ENCODE measurements at places on chromosomes 4 and X.

DNA sequence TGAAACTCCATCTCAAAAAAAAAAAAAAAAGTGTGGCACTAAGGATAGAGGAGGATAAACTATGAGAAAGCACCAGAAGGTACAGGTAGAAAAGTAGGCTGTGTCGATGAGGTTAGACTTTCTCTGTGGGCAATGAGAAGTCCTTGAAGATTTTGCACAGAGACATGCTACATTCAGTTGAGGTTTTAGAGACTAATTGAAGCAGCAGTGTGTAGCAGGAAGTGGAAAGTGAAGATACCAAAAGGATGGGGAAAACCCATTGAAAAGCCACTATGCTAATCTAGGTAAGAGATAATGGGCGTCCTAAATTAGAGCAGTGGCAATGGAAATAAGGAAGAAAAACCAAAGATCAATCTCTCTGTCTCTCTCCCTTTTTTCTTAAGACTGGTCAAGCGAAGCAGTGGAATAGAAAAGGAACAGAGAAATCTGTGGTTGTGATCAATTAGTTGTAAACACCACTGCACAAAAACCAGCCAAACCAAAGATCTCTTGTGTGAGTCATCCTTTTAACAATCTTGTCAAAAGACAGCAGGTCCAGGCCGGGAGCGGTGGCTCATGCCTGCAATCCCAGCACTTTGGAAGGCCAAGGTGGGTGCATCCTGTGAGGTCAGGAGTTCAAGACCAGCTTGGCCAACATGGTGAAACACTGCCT is 3.5 kb downstream of the SPINK2 start:
- DNase-seq: peak; percentile 76

DNA sequence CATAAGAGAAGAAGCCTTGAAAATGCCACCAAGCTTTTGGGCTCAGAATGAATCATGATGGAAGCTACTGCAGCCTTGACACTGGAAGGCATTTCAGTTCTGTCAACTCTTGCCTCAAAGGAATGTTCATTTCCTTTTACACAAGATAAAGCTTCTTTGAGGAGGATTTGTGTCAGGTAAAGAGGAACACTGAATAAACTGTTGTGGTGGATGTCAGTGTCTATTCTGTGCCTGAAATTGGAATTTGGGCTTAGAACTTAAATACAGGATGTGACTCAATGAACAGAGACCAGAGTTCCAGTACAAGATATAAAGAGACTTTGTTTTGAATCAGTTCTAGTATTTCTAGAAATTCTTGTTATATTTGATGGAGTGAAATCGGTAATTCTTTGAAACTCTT is 313.2 kb downstream of the PACRGL start:
- DNase-seq: no peak

GRCh38 chrX:9379697-9380551 is 84.9 kb upstream of the TBL1X start:
- peak; percentile 51 for DNase-seq

DNA sequence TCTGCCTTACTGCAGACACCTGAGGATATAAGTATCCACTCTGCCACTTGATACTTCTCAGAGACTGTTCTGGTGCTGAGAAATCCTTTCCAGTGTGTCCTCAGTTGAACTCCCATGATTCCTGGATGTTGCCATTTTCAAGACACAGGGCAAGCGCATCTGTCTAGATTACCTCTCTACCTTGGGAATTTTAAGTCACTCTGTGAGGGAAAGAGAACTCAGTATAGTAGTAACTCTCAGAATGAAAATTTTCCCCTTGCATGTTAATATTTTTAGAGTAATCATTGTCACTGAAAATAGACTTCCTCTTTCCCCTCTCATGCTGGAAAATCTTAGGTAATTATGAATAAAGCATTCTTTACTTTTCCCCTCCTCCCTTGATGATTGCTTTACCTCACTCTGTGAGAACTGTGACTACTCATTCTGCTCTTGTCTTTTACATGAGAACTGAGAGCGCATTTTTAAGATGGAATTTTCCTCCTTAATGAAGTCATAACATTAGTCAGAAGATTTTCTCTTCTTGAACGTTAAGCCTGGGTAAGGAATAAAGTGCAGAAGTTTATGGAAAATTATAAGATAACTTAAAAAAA is 45.0 kb downstream of the TET2 start:
- no peak for DNase-seq

DNA sequence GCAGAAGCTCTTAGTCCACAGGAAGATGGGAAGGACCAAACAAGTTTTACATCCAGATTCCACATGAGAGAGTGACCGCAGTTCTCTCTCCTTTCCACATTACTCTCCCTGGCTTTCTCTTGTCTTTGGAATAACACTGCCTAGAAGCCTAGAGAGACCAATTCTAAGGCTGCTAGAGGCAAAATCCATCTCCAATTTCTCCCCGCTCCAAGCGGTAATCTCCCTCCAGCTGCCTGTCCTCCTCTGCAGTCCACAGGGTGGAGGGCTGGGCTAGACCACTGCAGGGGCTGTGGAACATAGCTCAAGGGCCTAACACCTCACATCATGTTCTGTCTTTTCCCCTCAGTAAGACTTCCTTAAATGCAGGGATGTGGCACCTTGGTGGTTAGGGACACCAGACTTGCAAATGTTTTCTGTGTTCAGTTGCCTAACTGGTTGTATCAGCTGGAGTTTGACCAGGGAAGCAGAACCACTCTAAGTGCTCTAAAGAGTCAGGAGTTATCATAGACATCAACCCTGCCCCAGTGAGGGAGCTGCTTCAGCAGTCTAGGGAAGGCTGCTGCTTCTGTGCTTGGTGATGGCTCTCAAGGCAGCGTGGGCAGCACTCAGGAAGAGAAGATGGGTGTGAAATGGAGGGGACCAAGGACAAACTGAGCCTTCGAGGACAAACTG is 423.1 kb downstream of the BCOR start:
- no peak for DNase-seq

- no peak for DNase-seq
Observed at GRCh38 chr4:47519239-47519883, 34.3 kb downstream of the ATP10D start.

GRCh38 chr4:106430797-106431196 is 62.2 kb upstream of the GIMD1 start:
- no peak for DNase-seq

GRCh38 chrX:45517090-45517973 is 316.7 kb upstream of the DIPK2B start:
- DNase-seq: no peak

DNA sequence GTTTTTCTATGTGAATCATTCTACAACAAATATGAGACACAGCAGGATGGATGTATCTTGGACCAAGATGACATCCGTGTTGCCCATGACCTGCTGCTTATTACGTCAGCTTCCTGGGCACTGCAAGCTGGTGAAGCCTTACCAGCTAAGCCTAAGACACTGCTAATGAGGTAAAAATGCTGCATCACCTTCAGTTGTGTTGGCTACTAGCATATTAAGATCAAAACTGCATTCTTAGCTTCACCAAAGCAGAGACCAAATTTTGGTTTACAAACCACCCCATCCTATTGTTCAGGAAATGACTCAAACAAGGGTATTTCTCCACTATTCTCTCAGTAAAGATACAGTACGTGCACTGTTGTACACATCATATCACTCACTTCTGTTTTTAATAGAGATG is 50.3 kb downstream of the MAML3 start:
- DNase-seq: peak; percentile 83

DNA sequence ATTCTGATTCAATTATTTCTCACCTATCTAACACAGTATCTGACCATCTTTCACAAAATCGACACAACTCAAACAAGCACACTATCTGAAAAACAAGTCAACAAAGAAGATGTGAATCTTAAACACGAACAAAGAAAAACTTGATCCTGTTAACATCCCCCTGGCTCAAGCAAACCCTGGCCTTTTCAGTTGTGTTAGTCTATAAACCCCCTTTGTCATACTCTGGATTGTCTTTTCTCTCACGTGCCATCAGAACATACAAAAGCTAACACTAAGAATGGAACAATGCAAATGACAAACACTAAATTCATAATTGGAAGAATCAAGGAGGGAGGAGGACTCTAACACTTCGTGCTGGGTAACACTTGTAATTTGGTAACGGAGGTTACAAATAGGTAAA is 168.7 kb downstream of the GASK1B start:
- no peak for DNase-seq

DNA sequence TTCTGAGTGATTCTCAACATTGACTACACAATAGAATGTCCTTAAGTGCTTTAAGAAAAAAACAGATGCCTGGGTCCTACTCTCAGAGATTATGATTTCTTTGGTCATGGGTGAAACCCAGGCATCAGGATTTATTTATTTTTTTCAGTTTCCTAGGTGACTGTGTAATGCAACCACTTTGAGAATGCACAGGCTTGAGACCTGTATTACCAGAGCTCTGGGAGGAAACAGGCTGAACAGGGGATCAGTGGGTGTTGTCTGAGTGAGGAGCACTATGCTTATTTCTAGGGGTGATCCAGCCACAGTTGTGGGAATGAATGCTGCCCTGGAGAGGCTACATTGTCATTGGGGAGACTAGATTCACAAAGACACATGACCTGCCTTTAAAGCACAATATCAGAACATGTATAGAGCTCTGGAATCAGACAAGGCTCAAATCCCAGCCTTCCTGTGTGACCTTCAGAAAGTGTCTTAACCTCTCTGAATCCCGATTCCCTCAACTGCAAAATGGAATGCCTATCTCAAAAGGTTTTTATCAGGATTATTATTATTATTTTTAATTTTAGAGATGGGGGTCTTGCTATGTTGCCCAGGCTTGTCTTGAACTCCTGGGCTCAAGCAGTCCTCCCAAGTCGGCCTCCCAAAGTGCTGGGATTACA is 61.6 kb upstream of the PRPS1 start:
- no peak for DNase-seq

GRCh38 chrX:25015486-25016360 is at the start of gene ARX:
Gene ARX (minus strand): TSS chrX:25015965. CDS start chrX:25015737, 228 bp downstream.
- peak; percentile 69 for DNase-seq

DNA sequence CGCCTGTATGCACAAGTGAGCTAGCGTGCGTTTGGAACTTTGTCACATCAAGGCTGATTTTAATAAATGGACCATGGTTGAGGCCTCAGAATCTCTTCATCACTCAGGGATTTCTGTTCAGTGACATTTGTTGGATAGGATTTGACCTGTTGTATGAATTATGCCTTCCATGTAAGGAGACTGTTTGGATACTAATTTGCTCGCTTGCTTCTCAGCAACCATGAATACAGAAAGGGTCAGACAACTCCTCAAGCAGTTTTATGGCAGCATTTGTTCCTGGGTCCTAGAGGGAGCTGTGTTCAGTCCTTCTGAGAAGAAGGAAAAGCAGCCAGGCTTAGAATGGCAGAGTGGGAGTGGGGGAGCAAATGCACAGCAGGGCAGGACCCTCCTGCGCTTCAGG is 269.7 kb upstream of the LCORL start:
- DNase-seq: no peak

- DNase-seq: no peak
Observed at GRCh38 chr4:119233750-119234149, 21.2 kb downstream of the USP53 start.

GRCh38 chr4:38461342-38461741 is 202.7 kb upstream of the KLF3 start:
- DNase-seq: no peak

DNA sequence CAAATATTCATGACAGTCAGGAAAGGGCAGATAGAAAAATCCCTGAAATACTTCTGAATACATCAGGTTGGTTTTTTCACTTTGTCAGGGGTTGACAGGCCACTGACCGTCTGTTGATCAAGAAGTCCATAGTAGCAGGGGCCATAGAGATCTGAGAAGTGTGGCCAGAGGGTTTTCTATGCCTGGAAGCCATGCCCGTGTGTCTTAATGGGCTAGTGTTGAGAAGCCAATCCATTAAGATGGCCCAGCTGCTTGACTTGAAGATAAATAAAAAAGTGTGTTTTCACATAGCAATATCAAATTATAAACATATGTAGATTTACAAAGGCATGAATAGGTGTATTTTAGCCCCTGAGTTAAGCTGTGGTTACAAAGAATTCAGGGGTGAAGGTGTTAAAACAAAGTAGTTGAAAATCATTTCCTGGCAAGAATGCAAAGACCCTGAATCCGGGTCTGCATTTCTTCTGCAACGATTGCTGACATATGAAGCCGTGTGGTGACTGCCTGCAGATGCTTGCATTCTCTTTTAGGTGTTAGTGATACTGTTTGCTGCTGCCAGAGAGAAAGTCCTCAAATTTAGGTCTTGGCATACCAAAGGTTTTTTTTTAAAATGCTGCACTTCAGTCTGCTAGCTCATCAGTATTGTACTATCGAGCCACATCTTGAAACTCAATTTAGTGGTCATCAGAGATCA is 9.3 kb upstream of the LIMCH1 start:
- no peak for DNase-seq

- DNase-seq: no peak
Observed at GRCh38 chr4:93947286-93947685, 118.7 kb downstream of the ATOH1 start.

GRCh38 chr4:108619372-108620100 is 840 bp upstream of the RPL34 start:
- peak; percentile 83 for DNase-seq

GRCh38 chr4:106594291-106594952 is 225.8 kb upstream of the GIMD1 start:
- no peak for DNase-seq

GRCh38 chr4:183828125-183828524 is 77.0 kb upstream of the STOX2 start:
- DNase-seq: peak; percentile 62

- no peak for DNase-seq
Observed at GRCh38 chr4:130092187-130093015, 996.4 kb downstream of the C4orf33 start.

DNA sequence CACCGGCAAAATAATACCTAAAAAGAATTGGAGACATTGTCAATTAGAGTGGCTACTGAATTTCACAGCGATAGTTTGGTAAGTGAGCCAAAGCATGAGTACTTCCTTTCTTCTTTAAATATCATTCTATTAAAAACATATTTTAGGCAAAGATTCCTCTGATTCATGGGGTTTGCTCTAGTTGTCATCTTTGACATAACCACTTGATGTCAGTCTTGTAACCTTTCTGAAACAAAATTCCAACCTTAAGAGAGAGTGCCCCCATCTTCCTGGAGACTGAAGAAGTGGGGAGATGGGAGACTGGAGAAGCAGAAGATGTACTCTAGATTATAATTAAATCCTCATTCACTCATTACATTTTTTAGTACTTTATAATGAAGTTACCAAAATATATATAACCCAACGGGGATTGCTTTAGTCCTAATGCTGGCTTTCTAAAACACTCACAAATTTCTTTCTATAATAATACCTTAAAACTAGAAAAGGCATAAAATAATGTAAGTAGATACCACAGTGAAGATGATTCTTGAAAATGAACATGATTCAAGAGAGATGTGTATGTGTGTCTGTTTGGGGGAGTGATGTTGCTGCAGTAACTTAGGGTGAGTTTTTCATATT is 96.4 kb downstream of the EMCN start:
- DNase-seq: no peak

DNA sequence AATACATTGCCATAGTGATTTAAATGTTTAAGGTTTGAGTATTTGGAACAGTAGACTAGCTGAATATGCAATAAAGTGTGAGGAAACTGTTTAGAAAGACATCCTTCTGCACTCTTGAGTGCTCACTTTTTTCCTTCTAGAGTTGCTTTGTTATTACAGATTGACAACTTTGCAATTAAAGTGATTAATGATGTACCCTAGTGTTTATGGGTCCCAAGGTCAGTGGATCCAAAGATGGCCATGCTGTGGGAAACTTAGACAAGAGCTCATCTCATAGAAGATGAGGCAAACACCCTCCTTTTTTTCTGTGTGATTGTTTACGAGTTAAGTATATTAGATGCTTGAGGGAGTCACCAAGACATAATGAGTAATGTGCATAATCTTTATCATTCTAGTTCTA is 118.8 kb downstream of the PDLIM5 start:
- DNase-seq: no peak
